Activated T-helper 1 cell treated with anti-CD3 and anti-CD28 coated beads, Interleukin-2, amount 50 U/mL, for 16 hours (primary cell): ENCODE measurements at places on chromosomes 6 and 20.

GRCh38 chr6:79232696-79233462 lies 1.6 kb downstream of the HMGN3 start:
- no peak for DNase-seq

DNA sequence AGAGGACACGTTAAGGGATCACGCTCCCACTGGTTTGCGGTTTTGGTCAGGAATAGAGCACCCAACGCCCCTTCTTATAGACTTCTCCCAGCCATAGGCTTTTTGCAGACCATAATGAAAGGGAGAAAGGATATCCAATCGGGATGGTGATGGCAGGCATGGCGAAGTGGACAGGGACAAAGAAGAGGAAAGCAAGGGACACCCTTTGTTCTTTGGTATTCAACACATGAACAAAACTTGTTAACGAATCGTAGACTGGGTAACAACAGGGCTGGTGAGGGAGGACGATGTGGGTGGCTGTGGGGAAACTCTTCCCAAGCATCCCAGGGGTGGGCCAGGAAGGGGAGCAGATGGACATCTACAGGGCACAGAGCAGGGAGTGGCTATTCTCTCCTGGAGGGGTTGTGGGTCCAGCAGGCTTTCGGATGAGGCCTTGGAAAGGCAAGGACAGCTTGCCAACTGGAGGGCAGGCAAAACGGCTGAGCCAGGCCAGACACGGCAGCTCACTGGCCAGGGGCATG lies 1.4 kb upstream of the HSP90AB1 start:
- no peak for DNase-seq

GRCh38 chr6:147759093-147759492 lies 250.6 kb downstream of the SAMD5 start:
- no peak for DNase-seq

DNA sequence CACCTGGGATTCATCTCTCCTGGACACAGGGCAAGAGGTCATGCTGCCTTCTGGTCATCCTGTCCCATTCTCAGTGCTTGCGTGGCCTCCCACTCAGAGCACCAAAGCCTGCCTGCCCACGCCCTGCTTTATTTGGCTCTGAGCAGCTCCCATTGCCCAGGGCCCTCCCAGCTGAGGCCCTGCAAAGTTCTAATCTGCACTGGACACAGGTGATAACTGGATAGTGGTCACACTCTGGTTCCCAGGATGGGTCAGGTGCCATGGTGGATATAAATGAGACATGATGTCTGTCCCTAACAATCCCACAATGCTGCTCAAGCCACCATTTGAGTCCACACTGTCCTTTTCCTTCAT lies 39.5 kb downstream of the CPXM1 start:
- DNase-seq = no peak

GRCh38 chr20:3889489-3890397 lies 556 bp downstream of the PANK2 start:
- peak; percentile 29 for DNase-seq

- DNase-seq = no peak
Measured at GRCh38 chr6:147738516-147739162, 230.1 kb downstream of the SAMD5 start.

GRCh38 chr6:1667012-1667804 lies 57.5 kb downstream of the FOXC1 start:
- DNase-seq = no peak

DNA sequence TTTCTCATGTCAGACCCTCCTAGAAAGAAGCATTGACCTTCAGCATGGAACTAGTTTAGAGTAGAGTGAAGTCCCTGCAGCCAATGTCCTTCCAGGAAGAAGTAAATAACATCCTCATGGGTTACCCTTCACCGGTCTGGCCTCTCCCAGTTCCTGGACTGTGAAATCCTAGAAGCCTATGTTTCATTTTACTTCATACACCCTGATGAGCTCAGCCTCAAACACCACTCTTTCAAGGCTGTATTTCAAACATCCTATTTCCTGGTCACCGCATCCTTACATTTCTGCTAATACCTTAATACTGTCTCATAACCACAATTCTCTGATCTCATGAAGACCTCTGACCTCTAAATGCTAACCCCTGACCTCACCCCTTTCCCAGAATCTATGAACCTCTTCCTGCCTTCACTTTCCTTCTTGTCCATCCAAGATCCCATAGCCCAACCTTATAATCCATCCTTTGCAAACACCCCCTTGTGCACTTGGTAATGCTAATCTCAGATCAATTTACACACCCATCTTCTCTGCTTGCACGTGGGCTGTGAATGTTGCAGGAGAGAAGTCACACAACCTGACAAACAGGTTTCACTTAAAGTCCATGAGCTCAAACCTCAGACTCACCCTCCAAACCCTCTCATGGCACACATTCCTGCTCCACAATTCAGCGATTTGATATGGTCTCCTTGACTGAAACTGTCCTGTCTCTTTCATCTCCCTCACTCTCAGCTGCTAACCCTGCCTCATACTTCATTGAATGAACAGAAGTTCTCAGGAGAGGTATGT lies 30.2 kb downstream of the SLC2A10 start:
- no peak for DNase-seq

GRCh38 chr20:45500022-45500421 lies 15.4 kb downstream of the SPINT3 start:
- no peak for DNase-seq

DNA sequence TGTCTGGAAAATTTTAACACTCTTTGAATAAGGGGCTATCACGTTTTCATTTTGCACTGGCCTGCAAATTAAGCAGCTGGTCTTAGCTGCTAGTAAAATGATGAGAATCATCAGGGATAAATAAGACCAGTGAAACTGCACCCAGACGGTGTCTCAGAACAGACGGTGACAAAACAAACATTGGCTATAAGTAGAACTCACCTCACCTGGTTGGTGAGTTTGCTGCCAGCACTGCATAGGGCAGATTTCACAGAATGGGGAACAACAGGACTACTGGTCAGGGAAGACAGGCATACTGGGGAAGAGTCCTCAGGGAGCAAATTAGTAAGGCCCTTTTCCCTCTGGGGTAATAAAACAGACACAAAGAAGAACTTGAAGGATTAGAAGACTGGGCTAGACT lies 175.9 kb upstream of the CITED2 start:
- DNase-seq = no peak

DNA sequence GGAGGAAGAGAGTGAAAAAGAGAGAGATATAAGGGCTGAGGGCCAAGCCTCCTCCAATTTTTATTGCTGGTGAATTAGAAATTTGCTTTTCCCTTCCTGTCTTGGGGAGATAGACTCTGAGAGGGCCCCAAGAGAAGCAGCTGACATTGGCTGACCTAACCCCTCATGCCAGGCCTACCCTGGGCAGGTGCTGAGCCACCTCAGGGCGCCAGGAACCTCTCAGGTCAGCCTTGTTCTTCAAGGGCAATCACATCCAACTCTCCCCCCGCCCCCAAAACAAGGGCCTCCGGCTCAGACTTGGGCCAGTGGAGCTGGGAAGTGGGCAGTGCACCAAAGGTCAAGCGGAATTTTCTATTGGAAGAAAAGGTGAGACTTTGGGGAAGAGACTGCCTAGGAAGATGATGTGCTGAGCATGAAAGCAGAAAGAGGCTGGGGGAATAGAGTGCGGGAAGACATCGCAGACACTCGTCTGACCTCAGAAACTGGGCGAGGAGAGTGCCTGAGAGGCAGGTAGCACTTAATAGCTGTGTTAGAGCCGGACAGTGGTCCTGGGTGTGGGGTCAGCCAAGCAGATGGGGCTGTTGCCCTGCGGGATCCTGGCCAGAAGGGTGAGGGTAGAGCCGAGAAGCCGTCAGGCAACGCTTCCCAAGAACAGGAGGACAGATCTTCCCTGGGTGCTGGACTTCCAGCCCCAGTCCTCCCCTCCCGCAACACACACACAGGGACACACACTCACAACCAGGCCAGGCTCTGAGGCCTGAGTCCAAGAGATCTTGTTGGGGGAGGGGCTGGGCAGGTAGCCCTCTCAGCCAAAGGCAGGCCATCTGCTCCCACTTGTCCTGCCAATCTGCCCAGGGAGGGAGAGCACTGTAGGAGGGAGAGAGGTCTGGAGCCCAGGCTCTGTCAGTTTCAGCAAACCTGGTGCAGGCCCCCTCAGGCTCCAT lies 3.7 kb upstream of the FASTKD5 start:
- no peak for DNase-seq

DNA sequence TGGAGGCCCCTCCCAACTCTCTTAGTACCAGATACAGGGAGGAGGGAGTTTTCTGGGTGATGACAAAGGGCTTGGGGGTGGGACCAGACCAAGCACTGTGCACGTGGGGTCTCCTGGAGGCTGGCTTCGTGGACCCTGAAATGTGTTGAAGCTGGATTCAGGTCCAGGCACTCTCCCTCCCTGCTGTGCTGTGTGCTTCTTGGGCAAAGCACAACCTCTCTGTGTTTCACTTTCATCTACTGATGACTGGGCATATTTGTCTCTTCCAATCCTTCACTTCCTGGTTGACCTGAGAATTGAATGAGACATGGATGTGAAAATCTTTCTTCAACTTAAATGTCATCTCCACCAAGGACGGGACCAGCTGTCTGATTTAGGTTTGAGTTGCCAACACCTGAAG lies 14.5 kb upstream of the MLN start:
- no peak for DNase-seq

DNA sequence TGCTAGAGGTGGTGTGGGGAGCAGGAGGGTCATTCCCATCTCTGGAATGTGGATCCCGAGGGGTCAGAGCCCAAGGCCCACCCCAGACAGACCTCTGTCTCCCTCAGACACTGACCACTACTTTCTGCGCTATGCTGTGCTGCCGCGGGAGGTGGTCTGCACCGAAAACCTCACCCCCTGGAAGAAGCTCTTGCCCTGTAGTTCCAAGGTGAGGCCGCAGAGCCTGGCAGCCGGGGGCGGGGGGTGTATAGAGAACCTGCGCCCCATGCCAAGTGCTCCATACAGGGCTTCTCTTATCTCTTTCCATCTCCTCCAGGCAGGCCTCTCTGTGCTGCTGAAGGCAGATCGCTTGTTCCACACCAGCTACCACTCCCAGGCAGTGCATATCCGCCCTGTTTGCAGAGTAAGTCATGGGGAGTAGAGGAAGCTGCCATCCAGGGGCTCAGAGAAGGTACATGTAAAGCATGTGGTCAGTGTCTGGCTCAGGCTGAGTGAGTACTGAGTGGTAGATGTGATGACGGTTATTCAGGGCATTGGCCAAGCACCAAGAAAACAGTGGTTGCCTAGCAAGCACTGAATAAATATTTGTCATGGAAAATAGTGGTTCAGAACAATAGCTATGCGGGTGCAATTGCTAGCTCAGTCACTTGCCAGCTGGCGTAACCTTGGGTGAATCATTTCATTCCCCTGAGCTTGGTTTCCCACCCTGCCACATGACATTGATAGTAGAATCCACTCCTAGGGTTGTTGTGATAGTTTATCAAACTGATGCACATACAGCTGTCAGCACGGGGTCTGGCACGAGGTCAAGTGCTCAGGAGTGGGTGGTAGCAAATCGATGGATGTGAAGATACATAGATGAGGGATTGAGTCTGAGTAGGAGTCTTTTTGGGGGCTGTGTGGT lies 3.5 kb downstream of the PIGT start:
- DNase-seq = no peak

- DNase-seq = no peak
Measured at GRCh38 chr6:5899216-5900045, 107.3 kb downstream of the NRN1 start.

GRCh38 chr6:163136681-163137397 lies 277.7 kb upstream of the QKI start:
- no peak for DNase-seq

GRCh38 chr6:32393665-32394420 lies 13.1 kb downstream of the BTNL2 start:
- DNase-seq = no peak

DNA sequence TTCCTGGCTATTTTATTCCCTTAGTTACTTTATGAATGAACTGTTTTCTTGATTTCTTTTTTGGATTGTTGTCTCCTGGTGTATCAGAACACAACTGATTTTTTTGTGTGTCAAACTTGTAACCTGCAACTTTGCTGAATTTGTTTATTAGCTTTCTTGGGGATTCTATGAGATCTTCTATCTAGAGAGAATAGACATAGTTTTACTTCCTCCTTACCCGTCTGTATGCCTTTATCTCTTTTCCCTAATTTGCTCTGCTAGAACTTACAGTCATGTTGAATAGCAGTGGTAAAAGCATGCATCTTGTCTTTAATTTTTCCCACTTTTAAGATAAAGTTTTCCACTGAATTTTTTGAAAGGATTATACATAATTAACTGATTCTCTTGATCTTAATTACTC lies 13.2 kb downstream of the RNF146 start:
- DNase-seq = no peak

DNA sequence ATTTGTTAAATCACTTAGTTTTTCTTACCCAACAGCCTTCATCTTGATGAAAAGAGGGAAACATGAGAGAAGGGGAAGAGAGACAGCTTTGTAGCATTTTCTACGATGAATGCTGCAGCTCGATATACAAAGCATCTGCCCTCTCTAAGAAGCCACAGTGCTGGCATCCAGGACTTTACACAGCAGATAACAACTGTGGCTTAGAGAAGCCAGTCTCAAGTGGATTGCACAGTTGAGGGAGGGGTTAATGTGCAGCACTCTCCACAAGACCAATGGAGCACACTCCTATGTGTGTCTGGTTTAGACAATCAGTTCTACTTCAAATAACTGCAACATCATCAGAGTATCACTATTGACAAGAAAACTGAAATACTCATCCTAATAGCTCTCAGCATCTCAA lies 5.8 kb downstream of the C6orf120 start:
- DNase-seq = no peak

GRCh38 chr6:125947615-125948014 lies 9.0 kb upstream of the HINT3 start:
- DNase-seq = no peak

- no peak for DNase-seq
Measured at GRCh38 chr20:44394702-44395460, 39.4 kb downstream of the HNF4A start.

GRCh38 chr20:9514461-9515213 lies at the start of gene LAMP5:
LAMP5 (plus strand) TSS chr20:9514590; CDS start chr20:9514853, 263 bp downstream.
- no peak for DNase-seq

GRCh38 chr6:109194880-109195279 lies 99.6 kb downstream of the CEP57L1 start:
- DNase-seq = no peak

DNA sequence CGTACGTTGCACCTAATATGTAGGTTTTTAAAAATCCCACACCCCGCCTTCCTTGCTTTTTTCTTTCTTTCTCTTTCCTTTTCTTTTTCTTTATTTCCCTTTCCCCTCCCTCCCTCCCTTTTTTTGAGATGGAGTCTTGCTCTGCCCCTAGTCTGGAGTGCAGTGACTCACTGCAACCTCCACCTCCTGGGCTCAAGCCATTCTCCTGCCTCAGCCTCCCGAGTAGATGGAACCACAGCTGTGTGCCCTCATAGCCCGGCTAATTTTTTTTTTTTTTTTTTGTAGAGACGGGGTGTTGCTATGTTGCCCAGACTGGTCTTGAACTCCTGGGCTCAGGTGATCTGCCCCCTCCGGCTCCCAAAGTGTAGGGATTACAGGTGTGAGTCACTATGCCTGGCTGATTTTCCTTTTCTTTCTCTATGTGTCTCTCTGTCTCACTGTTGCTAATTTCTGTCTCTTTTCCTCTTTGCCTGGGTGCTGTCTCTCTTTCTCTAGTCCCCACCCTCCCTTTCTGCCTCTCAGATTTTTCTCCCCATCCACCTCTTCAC lies 61.2 kb downstream of the SRC start:
- DNase-seq = no peak

- no peak for DNase-seq
Measured at GRCh38 chr6:114897536-114897935, 554.7 kb upstream of the HS3ST5 start.
